ENCODE measurements at places on chromosomes 2 and 18.

DNA sequence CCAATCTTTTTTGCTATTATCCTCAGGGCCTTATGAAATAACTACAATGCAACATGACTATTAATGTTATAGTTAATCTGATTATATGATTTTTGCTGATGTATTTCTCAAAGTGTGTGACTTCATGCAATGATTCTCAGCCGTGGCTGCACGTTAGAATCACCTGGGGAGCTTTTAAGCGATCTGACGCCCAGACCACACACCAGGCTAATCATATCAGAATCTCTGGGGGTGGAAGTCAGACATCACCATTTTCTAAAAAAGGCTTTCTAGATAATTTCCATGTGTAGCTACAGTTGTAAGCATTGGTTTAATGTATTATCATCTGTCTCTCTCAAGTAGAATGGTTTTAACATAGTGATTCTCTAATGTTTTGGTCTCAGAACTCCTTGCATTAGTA lies 5.5 kb upstream of the QPCT start:
- no peak for DNase-seq

DNA sequence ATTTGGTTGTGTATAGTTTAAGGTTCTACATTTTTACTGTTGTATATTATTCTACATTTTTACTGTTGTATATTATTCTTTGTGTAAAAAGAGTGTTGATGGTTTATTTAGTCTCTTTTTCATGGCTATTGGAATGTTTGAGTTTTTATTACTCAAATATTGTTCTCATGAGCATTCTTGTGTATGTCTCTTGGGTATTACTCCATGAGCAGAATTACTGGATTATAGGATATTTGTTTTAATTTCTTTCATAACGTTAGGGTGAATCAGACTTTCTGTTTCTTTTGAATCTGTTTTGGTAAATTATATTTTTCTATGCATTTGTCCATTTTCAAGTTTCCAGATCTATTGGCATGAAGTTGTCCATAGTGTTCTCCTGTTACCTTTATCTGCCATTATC lies 111.6 kb downstream of the DYNAP start:
- no peak for DNase-seq

DNA sequence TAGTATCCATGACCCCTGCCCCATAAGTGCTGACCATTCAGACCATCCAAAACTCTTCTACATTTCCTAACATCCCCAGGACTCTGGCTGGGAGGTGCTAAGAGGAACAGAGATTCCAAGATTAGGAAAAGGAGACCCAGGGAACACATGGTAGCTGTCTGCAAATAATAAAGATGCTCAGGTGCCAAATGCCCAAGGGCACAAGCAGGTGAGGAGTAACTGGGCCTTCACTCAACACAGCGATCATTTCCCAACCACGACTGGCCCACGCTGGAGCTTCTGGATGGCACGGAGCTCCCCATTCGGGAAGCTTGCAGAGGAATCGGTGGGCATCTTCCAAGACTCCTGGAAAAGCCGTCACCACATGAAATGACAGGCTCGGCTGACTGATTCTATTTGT lies 255.9 kb upstream of the SMIM21 start:
- DNase-seq: no peak

DNA sequence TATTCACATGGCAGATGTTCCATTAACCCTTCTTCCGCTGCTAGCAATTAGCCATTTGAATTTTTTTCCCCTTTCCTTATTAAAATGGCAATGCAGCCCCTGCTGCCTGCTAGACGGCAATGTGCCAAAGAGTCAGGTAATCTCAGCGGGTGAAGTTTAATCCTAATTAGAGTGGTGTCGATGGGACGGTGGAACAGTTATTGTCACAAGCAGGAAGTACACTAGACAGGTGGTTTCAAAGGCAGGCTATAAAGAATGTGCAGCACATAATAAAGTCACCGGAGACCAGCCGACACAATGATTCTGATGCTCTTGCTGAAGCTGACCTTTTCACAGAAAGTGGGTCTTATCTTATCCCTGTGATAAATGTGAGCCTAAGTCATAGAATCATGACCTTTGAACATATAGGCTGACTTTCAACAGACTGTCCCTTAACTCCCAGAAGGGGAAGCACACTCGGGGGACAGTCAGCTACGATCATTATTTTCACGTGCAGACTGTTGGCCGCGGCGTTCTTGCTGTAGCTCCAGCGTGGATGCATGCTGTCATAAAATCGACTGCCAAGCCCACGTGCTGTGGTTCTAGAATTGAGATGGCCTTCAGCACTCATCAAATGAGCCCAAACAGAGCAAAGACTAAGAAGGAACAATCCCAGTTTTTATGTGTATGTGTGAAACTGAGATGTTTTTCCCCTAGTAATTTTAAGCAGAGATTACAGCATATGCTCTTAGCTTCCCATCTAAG lies 926.2 kb upstream of the SOX11 start:
- peak; percentile 81 for DNase-seq

DNA sequence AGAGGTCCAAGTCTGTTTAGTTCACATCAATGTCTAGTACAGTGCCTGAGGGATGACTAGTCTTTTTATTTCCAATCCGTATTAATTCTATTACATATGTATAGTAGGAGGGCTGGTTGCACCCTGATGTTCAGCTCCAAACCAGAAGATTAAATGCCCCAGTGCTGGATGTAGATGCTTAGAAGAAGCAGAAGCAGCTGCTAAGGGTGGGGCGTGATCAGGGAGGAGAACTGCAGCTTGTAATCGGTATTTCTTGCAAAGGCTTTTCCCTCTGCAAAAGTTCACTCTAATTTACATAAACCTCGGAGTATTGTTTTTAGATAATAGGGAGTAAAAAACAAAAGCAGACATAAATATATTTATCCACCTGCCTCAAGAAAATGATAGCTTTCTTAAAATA lies 145.3 kb upstream of the ITGA4 start:
- no peak for DNase-seq

- DNase-seq: no peak
Observed at GRCh38 chr2:19751631-19752030, 150.2 kb downstream of the TTC32 start.

DNA sequence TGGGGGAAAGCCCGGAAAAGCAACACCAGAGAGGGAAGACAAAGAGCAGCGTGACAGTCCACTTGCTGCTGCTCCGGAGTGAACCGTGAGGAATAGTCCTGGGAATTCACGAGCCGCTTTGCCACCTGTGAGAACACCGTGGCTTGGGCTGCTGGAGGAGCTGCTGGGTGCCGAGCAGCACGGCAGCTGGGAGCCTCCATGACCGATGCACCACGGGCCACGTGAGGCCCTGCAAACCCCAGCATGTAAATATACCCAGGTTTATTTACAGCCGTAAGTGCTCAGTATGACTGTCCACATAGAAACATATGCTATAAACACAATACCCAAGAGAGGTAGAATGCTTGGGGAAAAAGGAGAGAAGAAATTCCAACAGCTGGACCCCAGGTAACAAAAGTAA lies 65.1 kb downstream of the SMIM21 start:
- no peak for DNase-seq

DNA sequence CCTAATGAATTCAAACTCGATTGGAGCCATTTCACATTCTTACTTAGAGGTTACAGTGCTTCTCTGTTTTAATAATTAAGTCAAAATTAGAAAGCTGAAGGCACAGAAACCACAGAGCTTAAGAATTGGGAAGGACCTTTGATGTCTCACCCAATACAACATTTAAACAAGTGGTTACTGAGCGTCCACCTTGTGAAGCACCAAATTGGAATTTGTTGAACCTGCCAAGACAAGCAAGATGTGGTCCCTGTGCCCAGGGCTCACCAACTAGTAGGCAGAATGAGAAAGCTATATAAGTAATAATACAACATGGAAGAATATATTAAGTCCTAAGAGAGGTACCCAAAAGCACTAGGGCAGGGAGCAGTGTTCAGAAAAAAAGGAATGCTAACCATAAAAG lies 64.5 kb upstream of the NPAS2 start:
- no peak for DNase-seq

DNA sequence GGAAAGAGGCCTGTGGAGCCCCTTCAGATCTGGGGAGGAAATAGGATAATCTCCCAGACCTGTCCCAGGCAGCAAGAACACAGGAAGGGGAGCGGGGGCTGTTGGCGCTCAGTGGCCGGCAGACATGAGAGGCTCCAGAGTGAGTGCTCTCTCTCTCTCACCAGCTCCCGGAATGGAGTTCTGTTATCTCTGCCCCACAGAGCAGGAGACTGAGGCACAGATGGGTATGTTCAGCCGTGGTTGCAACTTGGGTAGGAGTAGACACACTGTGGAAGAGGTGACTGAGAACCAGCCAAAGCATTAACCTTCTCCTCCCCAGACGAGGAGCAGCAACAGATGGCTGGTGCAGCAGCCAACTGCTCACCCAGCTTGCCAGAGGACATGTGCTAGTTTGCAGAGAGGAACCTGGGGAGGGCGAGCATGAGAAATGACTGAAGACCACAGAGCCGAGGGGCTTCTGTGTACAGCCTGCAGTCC lies 82.0 kb downstream of the NRP2 start:
- no peak for DNase-seq

- no peak for DNase-seq
Observed at GRCh38 chr2:151972241-151973012, 126.4 kb downstream of the CACNB4 start.

DNA sequence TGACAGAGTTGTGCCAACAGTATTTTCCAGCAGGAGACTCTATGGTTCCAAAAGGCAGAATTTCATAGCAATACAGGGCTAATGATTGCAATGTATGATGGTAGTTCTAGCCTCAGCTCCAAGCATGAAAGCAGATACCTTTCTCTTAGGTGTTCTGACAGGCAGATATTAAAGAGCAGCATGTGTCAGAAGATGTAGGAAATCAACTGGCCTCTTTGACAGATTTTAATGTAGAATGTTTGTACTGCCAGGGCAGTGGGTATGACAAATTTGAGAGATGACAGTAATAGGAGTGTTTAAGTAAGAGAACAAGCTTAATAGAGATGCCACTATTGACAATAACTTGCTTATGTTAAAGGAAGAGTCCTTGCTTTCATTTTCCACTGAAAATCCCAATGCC lies 21.5 kb upstream of the VWC2L start:
- DNase-seq: no peak

GRCh38 chr18:79819064-79819967 lies 21.6 kb downstream of the KCNG2 start:
- DNase-seq: no peak

DNA sequence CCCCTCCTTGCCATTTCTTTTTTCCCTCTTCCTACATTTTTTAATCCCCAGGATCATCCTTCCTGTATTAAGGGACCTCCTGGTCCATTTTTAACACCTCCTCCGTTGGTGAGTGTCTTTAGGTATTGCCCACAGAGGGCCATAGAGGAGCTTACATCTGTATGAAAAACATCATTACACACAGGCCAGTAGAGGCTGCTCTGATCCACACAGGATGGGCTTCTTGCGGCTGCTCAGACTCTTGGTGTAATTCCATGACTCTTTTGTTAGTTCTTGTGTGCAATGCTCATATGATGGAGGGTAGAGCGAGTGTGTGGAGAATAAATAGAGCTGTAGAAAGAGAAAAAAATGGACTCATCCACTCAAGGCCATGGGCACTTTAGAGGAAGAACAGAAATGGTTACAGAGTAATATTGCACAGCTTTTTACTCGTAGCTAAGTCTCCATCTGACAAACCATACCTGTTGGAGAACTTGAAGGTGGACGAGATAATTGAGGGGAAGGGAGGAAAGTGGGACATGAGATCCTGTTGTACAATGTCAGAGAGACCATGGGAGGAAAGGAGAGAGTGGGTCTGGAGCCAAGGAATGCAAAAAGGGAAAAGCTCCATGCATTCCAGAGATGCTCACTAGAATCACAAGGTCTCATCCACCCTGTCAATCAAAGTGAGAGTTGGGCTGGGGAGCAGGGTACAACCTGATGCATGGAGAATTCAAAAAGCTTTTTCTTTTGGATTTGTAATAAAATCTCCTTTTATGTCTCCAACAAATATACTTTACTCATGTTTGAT lies 129.7 kb upstream of the TNP1 start:
- DNase-seq: peak; percentile 35

DNA sequence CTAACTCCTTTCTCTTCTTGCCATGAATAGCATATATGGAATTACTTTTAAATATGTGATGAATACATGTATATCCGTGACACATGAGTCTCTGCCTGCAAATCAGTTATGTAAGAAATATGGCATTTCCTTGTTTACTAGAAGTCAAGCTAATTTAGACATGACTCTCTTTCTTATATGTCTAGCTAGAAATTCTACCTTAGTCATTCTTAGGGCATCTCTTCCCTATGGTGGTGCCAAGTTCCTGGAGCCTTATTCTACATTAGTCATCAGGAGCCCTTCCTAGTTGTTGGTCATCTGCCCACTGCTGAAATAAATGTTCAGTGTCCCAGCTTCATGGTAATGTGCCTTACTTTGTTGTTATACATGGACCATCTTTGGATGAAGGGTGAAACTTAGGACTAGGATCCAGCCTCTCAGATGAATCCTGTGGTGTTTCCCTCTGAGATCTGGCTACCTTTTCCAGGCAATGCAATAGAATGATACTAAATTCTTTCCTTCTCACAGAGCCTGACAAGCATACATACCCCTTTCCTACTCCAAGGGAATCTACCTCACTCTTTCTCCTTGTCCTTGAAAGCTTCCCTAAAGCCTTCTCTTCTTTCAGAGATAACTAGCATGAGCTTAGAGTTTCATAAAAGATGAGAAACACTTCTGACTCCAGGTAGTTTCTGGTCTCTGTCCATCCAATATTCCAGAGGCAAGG lies 415.3 kb upstream of the VWC2L start:
- DNase-seq: no peak

DNA sequence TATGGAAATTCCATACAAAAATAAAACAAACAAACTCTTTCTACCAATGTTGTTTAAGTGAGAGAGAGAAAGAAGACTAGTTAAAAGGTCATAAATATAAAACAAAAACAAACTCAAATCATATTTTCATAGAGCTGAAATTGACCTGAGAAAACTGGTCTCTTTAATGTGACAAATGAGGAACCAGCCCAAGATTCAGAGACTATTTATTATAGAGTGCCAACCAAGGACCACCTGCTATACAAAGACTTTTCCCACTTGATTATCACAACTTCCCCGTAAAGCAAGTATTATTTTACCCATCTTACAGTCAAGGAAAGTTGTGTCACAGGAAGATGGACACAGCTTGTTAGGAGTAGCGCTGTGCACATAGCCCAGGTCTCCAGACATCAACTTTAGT lies 13.3 kb downstream of the ANKRD44 start:
- DNase-seq: no peak

DNA sequence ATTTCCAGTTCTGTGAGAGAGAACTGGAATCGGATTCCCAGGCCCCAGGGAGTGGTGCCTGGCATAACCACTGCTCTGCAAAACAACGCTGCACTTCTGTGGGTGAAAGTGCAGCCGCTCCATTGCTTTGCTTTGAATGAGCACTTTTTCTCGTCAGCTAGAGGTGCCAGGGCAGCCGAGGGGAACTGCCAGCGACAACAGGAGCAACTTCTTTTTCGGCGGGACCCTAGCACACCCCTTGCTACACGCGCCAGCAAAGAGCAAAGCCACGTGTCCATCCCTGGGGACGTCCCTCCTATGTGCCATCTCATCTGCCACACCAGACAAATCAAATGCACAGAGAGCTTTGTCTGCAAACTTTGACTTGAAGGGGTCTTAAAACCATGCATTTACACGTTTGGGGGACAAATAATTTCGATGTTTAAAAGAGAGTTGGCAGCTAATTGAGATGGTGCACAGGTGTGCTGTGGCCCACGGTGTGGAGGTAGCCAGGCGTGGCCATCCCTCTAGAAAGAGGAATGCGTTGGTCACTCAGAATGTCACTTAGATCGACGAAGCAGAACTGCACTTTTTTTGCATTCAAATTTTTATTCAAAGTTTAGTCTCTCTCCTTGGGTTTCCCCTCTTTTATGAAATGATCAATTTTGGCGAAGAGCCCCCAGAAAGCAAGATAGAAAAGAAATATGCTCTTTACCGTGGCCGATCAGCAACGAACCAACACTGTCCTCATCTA lies 151.8 kb downstream of the MBP start:
- DNase-seq: no peak
